ENCODE measurements at places on chromosomes 4 and X.
A peak's percentile ranks its signal among the peaks of the same experiment; 100 is the strongest.

- no peak for DNase-seq
Observed at GRCh38 chr4:110735686-110736085, 112.8 kb upstream of the PITX2 start.

DNA sequence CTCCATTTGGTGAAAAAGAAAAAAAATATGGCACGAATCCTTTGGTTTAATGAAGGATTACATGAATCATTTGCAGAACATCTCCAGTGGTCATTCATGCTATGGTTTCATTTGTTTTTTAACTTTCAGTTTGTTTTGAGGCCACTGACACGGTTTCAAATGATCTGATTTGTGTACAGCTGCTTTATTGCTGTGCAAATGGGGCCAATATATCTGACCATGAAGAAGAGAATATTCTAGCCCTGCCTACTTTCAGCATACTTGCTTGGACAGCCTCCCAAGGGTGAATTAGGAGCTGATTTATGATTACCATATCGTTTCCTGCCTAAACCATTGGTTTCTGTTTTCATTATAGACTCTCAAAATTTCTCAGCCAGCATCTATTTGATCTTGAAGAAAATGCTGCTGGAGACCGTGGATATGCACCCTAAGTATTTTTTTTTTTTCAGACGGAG lies 30.7 kb downstream of the SPARCL1 start:
- no peak for DNase-seq

DNA sequence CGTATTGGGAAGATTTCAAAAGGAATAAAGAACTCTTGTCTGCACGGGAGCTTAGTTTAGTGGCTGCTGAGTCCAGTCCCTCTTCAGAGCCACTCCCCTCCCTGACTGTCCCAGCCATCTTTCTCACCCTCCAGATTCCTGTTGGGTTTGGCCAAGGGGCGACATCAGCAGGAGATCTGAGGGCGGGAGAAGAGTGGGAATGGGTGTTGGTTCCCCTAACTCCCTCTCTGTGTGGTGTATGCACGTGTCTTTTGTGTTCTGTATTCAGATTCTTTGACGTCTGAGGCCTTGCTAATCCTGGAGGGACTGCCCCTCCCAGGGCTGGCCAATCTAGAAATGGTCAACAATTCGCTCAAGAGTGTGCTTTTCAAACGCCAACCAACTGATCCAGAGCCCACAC lies 37.4 kb downstream of the CYTL1 start:
- no peak for DNase-seq

DNA sequence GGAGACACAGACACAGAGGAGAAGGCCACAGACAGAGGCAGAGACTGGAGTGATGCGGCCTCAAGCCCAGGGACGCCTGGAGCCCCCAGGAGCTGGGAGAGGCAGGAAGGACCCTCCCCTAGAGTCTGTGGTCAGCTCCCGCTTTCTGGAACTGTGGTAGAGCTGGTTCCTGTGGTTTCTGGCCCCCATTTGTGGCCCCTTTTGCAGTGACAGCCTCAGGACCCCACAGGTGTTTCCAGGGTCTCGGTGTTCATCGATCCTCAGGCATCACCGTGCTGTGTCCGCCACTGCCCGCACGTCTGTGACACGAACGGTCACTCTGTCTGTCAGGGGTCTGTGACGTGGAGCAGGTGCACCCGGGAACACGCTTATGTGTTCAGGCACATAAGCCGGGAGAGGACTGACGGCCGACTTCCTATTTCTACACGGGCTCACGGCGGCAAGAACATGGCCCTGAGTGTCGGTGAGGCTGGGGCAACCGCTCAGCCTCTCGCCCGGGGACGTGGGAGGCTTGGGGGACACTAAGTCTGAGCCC lies 7.9 kb downstream of the GTPBP6 start:
- DNase-seq: no peak

GRCh38 chr4:153513596-153513995 lies 47.4 kb downstream of the TMEM131L start:
- DNase-seq: no peak

- DNase-seq: peak; percentile 4
Observed at GRCh38 chrX:72079607-72080006, 52.1 kb downstream of the RTL5 start.

All from astrocyte of the hippocampus (primary cell).